ENCODE measurements at places on chromosomes 1 and 21.
A peak's percentile ranks its signal among the peaks of the same experiment; 100 is the strongest.

GRCh38 chr1:151539321-151540020 is 638 bp upstream of the TUFT1 start:
- DNase-seq, result peak; percentile 92
- peaks cover 22% of the 10 kb centered on the region for H3K36me3 ChIP-seq
- H3K4me1 ChIP-seq, result peaks cover 40% of the 10 kb centered on the region
- no peak overlapping the region for H3K4me3 ChIP-seq
- no peaks in the 10 kb centered on the region for H3K27me3 ChIP-seq

GRCh38 chr1:46411010-46411405 is 16.9 kb downstream of the FAAH start:
- H3K27me3 ChIP-seq, result no peaks in the 10 kb centered on the region
- H3K4me1 ChIP-seq, result peaks cover 5% of the 10 kb centered on the region
- H3K36me3 ChIP-seq, result peaks cover 8% of the 10 kb centered on the region
- H3K4me3 ChIP-seq, result no peak overlapping the region
- H3K27ac ChIP-seq, result no peak overlapping the region
- no peak for DNase-seq

DNA sequence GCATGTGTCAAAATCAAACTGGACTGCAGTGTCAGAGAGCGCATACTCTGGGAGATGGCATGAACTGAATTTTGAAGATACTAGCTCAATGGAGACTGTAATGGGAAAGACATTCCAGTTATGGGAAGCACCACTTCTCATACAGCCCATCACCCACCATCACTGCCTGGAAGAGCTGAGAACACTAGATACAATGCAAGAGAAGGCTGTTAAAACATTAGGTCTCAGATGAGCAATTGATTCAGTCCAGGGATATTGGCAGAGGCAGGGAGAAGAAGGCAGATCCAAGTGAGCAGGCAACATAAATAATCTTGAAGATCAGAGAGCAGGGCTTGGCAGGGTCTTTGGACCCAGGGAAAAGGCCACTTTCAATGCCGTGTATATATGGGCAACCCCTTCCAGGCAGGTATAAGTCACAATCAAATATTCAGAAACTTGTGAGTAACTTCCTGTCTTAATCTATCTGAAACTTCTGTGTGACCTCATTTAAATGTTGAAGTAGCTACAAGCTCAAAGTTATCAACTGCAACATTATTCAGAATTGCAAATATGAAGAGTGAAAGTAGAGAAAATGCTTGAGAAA is 290.3 kb upstream of the SGIP1 start:
- no peak for DNase-seq
- no peaks in the 10 kb centered on the region for H3K4me1 ChIP-seq
- no peaks in the 10 kb centered on the region for H3K36me3 ChIP-seq
- no peaks in the 10 kb centered on the region for H3K27me3 ChIP-seq

DNA sequence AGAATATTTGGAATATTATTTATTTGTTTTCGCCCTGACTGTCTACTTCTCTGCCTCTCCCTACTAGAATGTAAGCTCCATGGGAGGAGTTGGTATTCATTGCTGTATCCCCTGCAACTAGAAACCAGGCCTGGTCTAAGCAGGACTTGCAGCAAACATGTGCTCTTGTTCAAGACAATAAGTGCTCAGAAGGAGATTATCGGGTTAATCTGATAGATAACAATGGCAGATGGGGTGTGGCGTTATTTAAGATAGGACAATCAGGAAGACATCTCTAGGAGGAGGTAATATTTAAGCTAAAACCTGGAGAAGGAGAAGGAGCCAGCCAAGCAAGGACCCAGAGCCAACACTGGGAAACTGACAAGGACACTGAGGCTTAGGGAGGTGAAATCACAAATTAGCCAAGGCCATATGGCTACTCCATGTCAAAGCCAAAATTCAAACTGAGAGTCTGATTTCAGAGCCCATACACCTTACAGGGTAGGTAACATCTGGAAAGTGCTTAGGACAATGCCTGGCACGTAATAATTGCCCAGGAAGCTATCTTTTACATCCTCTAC is 41.5 kb downstream of the STYXL2 start:
- H3K36me3 ChIP-seq, result no peaks in the 10 kb centered on the region
- H3K27ac ChIP-seq, result no peak overlapping the region
- H3K27me3 ChIP-seq, result no peaks in the 10 kb centered on the region

GRCh38 chr1:30101487-30102227 is 621.7 kb downstream of the MATN1 start:
- no peak for DNase-seq
- no peaks in the 10 kb centered on the region for H3K36me3 ChIP-seq
- H3K4me1 ChIP-seq, result no peaks in the 10 kb centered on the region
- H3K27ac ChIP-seq, result no peak overlapping the region
- no peak overlapping the region for H3K4me3 ChIP-seq
- H3K27me3 ChIP-seq, result no peaks in the 10 kb centered on the region

DNA sequence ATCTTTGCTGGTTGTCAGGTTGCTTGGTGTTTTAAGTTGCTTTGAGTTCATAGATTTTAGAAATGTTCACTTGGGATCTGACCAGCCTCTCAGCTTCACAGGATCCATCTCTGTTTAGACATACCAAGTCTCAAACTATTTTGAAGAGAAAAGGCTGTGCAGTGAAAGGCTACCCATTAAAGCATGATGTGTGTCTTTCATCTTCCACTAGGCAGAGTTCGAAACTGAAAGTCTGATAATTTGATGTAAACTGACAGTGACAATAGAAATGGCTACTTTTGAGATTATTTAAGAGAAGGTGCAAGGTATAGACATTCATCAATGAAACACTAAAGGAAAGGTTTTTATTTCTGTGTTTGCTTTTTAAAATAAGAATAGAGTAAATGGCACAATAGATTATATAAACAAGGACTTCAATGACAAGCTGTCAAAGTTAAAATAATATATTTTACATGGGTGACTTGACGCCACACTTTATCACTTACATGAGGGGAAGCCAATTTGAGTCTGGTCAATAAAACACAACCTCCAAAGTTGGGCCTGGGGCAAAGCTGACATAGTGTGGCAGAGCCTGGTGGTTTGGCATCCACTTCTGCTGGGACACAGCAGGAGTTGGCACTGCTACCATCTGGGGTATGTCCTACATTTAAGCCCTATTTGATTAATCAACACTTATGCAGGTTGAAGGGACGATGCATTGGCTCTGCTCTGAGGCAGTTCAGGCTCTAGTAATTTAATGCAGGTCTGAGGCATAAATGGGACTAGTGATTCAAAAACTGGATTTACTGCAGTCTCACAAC is 197.7 kb downstream of the CRB1 start:
- H3K27me3 ChIP-seq, result no peaks in the 10 kb centered on the region
- no peak overlapping the region for H3K27ac ChIP-seq
- H3K4me1 ChIP-seq, result peaks cover 17% of the 10 kb centered on the region
- no peak overlapping the region for H3K4me3 ChIP-seq
- DNase-seq, result no peak

- no peaks in the 10 kb centered on the region for H3K4me1 ChIP-seq
- no peak overlapping the region for H3K27ac ChIP-seq
- no peak for DNase-seq
- H3K27me3 ChIP-seq, result no peaks in the 10 kb centered on the region
- H3K36me3 ChIP-seq, result no peaks in the 10 kb centered on the region
Observed at GRCh38 chr1:103256490-103256889, 148.2 kb upstream of the COL11A1 start.

GRCh38 chr1:87278825-87279535 is 49.7 kb upstream of the LMO4 start:
- no peak overlapping the region for H3K27ac ChIP-seq
- no peak overlapping the region for H3K4me3 ChIP-seq
- DNase-seq, result peak; percentile 18
- no peaks in the 10 kb centered on the region for H3K36me3 ChIP-seq
- no peaks in the 10 kb centered on the region for H3K4me1 ChIP-seq

- peak; percentile 53 for DNase-seq
- H3K4me1 ChIP-seq, result no peaks in the 10 kb centered on the region
- H3K27me3 ChIP-seq, result no peaks in the 10 kb centered on the region
- H3K4me3 ChIP-seq, result no peak overlapping the region
- H3K27ac ChIP-seq, result no peak overlapping the region
Observed at GRCh38 chr1:201348211-201348566, 29.3 kb downstream of the TNNT2 start.

GRCh38 chr1:62336995-62337705 is 17.9 kb upstream of the KANK4 start:
- no peak overlapping the region for H3K4me3 ChIP-seq
- H3K36me3 ChIP-seq, result no peaks in the 10 kb centered on the region
- H3K4me1 ChIP-seq, result peaks cover 4% of the 10 kb centered on the region
- no peak for DNase-seq

DNA sequence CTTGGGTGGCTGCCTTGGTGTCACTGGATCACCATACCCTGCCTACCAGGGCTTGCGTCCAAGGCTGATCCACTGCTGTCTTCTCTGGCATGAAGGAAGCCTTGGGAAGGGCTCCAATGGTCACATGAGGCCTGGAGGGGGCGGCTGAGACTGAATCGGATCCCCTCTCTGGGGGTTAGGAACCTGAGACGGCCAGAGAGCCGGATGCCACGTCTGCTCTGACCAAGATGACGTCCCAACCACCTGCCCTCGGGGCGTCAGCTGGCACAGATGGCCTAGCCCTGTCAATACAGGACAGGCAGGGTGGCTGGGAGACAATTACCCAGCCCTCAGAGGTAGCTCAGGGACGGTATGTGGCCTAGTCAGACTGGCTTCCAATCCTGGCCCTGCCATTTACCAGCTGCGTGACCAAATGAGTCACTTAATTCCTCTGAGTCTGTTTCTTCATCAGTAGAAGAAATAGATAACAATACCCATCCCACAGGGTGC is 5.4 kb downstream of the TRIM62 start:
- DNase-seq, result no peak
- no peaks in the 10 kb centered on the region for H3K27me3 ChIP-seq
- no peak overlapping the region for H3K4me3 ChIP-seq
- no peaks in the 10 kb centered on the region for H3K36me3 ChIP-seq

DNA sequence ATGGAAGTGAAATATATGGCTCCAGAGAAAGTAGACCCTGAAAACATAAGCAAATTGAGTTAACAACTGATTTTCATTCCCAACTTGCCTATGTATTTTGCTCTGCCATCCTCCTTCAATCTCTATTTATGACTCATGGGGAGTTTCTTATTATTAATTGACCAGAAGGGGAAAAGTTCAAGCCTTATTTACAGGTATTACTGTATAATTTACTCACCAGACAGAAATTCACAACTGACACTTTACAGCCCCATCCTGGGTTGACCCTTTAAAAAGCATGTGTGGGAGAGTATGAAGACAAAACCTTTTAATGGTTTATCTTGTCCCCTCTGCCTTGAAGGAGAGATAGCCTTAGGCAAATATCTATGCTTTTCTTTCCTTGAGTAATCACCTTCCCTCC is 39.8 kb upstream of the C1orf53 start:
- DNase-seq, result no peak
- H3K36me3 ChIP-seq, result no peaks in the 10 kb centered on the region
- H3K4me3 ChIP-seq, result no peak overlapping the region
- no peaks in the 10 kb centered on the region for H3K27me3 ChIP-seq
- no peaks in the 10 kb centered on the region for H3K4me1 ChIP-seq
- H3K27ac ChIP-seq, result no peak overlapping the region

DNA sequence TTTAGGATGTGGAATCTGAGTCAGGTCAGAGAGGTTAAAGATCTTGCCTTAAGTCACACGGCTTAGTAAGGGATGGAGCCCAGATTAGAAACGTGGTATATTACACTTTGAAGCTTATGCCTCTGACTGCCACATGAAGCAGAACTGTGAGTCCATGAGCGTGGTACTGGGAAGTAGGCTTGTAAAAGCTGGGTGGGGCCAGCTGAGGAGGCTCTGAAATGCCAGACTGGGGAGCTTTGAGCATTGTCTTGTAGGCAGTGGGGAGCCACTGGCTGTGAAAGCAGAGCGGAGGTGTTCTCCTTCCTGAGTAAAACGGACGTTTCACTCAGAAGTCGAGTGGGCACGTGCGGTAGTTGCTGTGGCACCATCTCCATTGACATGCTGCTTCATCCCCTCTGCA is 72.6 kb upstream of the USP24 start:
- no peaks in the 10 kb centered on the region for H3K27me3 ChIP-seq
- no peak overlapping the region for H3K27ac ChIP-seq
- no peaks in the 10 kb centered on the region for H3K36me3 ChIP-seq
- no peak overlapping the region for H3K4me3 ChIP-seq
- no peaks in the 10 kb centered on the region for H3K4me1 ChIP-seq
- DNase-seq, result no peak

- peak; percentile 94 for DNase-seq
- H3K36me3 ChIP-seq, result no peaks in the 10 kb centered on the region
- H3K27ac ChIP-seq, result no peak overlapping the region
- H3K27me3 ChIP-seq, result no peaks in the 10 kb centered on the region
Observed at GRCh38 chr1:1033009-1033587, 13.2 kb downstream of the AGRN start.

DNA sequence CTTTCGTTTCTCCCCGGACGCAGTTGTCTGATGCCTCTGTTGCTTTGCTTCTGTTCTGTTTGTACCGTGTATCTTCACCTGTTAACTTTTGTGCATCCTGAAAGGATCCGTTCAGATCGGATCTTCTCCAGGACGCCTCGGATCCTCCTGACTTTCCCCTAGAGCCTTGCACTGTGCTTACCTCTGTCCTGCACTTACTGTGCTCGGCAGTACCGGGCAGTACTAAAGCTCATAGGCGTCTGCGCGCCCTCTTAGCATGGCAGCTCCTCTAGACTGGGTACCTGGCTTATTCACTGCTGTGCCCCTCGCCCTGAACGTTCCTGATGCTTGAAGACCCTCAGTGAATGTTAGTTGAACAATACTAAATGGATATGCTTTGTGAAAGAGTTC is 934 bp downstream of the SCP2 start:
- DNase-seq, result peak; percentile 22
- H3K4me1 ChIP-seq, result peaks cover 43% of the 10 kb centered on the region
- H3K4me3 ChIP-seq, result no peak overlapping the region
- peak overlapping the region; percentile 74 for H3K27ac ChIP-seq

GRCh38 chr1:8238141-8239038 is 79.5 kb upstream of the SLC45A1 start:
- H3K36me3 ChIP-seq, result no peaks in the 10 kb centered on the region
- peaks cover 23% of the 10 kb centered on the region for H3K4me1 ChIP-seq
- no peak for DNase-seq
- no peaks in the 10 kb centered on the region for H3K27me3 ChIP-seq
- H3K27ac ChIP-seq, result peak overlapping the region; percentile 51
- H3K4me3 ChIP-seq, result no peak overlapping the region

DNA sequence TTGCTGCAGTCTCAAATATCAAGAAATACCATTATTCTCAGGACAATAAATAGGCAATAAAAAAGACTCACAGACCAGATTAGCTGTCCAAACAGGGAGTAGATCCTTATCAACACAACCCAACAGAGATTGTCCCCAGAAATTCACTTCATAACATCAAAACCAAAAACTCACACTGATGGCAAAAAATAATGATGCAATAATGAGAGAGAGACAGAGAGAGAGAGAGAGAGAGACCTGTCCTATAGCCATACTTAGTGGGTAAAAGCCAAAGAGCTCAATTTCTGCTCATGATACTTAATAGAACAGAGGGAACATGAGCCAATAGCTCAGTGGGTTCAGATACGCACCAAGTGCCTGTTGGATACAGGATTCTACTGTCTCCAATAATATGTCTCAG is 244.5 kb downstream of the FAM72C start:
- no peaks in the 10 kb centered on the region for H3K36me3 ChIP-seq
- DNase-seq, result no peak
